Endothelial cell (in vitro differentiated cells): ENCODE measurements at places on chromosomes 3 and 15. TPM values are rescaled to one million over a fixed set of nuclear protein-coding genes. Genes with fewer than 3 reads are reported as not detected.

DNA sequence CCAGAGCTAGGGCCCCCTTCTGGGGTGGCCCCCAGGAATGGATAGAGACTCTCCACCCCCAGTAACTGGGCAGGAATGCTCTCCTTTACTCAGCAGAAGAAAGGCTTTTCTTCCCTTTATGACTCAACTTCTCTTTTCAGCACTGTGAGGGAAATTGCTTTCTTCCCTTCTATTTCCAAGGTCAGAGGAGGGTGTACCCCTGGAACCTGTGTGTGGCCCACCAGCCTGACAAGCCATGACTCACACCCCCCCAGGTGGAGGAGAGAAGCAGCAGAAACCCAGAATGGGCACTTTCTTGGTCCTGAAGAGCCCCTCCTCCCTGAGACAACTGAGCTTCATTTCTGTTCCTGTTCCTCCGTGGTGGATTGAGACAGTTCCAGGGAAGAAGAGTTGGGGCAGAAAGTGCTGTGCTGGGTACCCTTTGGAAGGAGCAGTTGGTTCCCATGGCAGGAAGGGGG is 2.7 kb upstream of the ANKRD63 start:
- no peak for DNase-seq

- DNase-seq = no peak
These were observed 149.1 kb downstream of the NFKBIZ start for GRCh38 chr3:101998256-101998926.

OCA2 gene
- total RNA-seq = not detected

- no peak for DNase-seq
These were observed 132.8 kb downstream of the TJP1 start for GRCh38 chr15:29689287-29689986.

- DNase-seq = no peak
These were observed 513.7 kb upstream of the EPHA6 start for GRCh38 chr3:96300743-96301142.

GNB4 gene
- total RNA-seq = 66.9 TPM

GOLGA8Q gene
- not detected for total RNA-seq

- DNase-seq = no peak
These were observed 3.6 kb downstream of the PDIA3 start for GRCh38 chr15:43749690-43750345.

CX3CR1 gene
- total RNA-seq = 4.2 TPM

GPD1L gene
- total RNA-seq = 2.5 TPM

GRCh38 chr3:122538956-122539490 is 24.3 kb upstream of the KPNA1 start:
- no peak for DNase-seq

GRCh38 chr15:89406218-89406939 is 71.8 kb upstream of the POLG start:
- no peak for DNase-seq

DNA sequence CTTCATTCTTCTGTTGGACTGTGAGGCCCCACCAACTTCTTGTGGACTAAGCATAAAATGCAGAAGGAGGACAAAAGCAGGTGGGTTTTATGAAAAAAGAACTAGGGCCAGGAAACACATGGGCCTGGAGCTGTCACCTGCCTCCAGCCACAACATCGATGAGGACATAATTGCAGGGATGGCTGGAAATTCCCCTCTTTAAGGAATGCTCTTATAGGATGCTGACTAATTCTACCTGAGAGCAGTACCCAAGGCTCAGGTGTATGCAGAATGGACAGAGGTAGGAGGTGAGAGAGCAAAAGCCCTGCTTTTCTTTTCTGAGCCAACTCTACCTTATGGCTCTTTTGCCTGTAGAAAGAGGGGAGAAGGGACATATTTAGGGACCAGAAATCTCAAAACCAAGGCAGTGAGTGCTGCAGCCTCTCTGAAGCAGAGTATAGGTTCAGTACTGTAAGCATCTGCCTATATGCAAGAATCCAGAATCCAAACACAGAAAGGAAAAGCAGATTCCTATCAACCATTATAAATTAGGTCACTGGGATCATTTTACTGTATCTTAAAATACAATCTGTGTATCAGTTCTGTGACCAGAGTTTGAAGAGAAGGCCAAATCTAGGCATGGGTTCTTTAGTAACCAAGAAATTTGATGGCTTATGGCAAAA is 205.3 kb upstream of the WNT5A start:
- no peak for DNase-seq

- DNase-seq = no peak
These were observed 349.5 kb upstream of the POU1F1 start for GRCh38 chr3:87625876-87626275.

DNA sequence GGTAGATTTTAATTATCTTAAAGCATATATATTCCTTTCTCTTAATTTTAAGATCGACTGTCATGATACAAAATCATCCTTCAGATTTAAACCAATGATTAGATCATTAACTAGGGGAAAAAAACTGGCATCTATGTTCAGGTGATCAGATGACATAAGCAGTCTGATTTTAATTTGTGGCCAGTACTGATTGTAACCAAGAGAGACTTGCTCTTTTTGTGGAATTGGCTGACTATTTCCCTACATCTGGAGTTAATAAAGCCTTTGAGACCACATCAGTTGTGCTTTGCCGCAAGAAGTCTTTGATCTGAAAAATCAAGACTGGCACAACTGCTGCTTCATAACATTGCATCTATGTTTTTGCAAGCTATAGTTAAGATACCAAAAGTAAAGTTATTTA is 148.4 kb upstream of the CGNL1 start:
- DNase-seq = no peak

RUBCN gene
- total RNA-seq = 35.0 TPM

ANKUB1 gene
- total RNA-seq = not detected

DNA sequence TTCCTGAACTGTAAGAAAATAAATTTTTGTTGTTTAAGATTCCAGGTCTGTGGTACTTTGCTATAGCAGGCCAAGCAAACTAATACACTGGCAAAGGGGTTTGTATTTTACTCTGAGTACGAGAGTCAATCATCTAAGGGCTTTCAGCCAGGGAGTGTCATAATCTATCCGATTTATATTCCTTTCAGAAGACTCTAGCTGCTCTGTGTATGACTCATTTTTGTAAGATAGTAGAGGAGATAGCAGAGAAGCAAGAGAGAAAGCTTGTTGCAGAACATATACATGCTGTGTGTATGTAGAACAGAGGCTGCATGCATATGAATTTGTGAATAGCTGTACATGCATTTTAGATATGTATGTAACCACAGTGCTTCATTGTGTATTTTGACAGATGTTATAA is 577.9 kb upstream of the EPHA6 start:
- no peak for DNase-seq

GABRG3 gene
- total RNA-seq = 0.21 TPM

- no peak for DNase-seq
These were observed 1075.1 kb downstream of the AGBL1 start for GRCh38 chr15:87154761-87155160.

GOLGA8J gene
- total RNA-seq = not detected

DNA sequence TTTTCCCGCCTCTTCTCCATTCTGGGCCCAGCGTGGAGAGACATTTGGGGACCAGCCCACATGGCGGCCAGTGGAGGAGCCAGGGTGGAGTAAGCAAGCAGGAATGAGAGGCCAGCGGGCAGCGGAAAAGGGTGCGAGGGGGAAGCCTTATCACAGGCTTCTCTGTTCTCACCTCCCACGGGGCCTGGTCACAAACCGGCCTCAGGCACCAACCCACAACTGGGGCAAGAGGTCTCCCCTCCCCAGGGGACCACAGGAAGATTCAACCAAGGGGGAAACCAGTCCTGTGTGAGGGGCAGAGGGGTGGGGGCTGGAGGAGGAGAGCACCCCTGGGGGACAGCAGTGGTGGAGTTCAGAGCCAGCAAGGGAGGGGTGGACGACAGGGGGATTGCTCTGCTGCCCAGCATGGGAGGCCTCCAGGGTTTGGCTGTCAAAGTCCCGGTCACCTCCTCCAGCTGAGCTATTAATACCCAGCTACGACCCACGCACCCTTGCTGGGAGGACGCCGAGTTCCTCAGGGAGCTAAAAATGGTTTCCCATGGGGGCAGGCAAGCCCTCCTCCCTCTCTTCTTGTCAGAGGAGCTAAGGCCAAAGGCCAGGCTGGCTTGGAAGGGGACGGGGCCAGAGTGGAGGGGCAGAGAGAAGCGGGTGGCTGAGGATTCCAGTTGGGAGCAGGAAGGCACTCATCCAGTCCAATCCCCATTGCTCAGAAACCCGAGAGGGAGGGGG is 23.8 kb upstream of the RPL29 start:
- DNase-seq = no peak

DNA sequence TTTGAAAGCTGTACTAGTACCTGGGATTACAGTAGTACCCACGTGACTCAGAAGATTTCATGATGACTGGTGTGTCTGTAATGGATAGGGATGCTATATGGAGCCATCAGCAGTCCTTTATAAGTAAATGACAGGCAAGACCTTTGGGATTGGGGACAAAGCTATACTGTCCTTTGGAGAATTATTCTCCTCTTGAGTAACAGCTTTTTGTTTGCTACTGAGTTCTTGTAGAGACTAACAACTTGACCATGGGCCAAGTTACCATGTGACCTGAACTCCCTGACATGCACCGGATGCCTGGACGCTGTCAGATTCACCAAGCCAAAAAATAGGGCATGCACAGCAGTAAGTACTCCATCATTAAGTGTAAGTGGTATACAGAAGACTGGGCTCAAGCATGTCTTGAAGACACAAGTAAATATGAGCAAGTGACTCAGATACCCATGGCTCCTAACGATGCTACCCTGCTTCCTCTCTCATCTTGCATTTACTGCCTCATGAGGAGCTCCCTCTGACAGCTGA is 12.9 kb downstream of the SEC11A start:
- no peak for DNase-seq
